D341Med (cell line): ENCODE measurements at places on chromosomes 4 and X.

DNA sequence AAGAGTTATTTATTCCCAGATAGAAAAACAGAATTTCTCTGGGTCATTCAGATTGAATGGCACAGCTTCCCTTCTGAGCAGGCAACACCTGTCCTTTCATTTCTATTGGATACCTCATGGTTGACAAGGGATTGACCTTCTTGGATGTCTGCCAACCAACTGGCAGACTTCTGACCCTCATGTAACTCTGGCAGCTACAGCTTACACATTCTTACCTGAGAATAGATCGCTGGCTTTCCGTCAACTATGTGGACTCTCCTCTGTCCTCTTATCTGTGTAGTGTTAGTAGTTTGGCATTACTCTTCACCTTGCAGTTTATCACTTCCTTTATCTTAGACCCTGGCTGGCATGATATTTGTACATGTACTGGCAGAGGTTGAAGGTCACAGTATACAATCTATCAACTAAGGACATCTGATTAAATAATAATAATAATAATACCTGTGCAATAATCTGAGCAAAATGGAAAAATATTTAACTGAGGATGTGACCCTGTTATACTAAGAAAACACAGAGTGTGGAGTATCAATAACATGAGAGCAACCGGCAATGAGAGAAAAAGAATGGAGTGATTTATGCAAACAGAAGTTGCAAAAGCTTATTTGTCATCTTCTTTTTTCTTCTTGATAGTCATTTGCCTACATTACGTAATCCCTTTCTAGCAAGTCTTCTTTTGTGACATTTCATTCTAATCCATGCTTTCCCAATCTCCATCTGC is 1118.2 kb downstream of the ARAP2 start:
- no peak for DNase-seq

- no peak for DNase-seq
Observed at GRCh38 chr4:94348666-94349065, 6.0 kb upstream of the HPGDS start.

GRCh38 chr4:165758086-165758485 is 115.0 kb upstream of the TLL1 start:
- DNase-seq = no peak

DNA sequence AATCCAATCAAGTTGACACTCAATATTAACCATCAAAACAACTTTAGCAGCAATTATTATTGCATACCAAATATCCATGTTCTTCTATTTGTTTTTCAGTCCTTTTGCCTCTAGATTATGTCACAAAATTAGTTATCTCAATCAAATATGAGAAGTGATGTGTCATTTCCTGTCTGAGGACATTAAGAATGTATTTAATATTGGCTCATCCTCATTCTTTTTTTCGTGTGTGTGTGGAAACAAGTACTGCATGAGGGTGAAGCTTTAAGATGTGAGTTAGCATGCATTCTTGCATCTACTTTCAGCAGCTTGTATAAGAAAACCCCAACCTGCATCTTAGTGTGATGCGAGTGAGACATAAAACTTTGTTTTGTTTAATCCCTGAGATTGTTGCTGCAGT is 301.4 kb downstream of the GRIA2 start:
- no peak for DNase-seq

- no peak for DNase-seq
Observed at GRCh38 chrX:21524008-21524407, 134.1 kb downstream of the KLHL34 start.
